AG04450 (cell line): ENCODE measurements at places on chromosomes 2 and 18.

- DNase-seq = no peak
Observed at GRCh38 chr18:12317664-12318333, 9.8 kb downstream of the TUBB6 start.

- DNase-seq = no peak
Observed at GRCh38 chr2:134225173-134225572, 28.7 kb upstream of the MGAT5 start.

DNA sequence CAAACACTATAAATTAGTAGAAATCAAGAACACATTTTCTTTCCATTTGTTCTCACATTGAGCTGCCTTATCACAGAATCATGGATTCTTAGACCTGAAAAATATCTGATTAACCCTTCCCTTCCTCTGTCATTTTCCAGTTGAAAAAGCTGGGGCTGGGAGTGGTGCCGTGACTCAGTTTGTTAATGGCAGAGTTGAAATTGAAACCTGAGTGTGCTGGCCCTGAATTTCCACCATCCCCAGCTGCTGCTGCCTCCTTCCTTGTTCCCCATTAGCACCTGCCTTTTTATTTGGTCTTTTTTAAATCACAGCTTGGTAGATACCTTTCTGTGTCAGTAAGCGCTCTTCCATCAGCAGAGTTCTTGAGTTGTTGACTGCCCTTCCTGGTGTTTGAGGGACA lies 10.6 kb downstream of the FARP2 start:
- DNase-seq = no peak

DNA sequence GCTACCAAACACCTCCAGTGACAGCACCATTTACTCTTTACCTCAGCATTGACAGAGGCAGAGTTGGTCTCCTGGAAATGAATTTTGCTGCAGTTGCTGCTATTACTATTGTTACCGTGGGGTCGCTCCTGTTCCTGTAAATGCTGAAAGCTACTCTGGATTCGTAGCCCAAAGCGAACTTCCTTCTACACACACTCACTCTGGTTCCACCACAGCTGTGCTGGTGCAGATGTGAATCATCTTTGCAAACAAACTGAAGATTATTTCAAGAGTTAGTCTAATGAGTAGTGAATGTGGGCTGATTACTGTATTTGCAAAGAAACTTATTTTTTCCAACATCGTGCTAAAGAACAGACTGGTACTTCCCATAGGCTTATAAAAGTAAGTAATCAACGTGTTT lies 304.0 kb downstream of the LPIN1 start:
- DNase-seq = peak; percentile 65

GRCh38 chr2:239266779-239267287 lies 134.0 kb downstream of the HDAC4 start:
- DNase-seq = no peak

- no peak for DNase-seq
Observed at GRCh38 chr2:46540496-46541331, 61.3 kb downstream of the TMEM247 start.

GRCh38 chr2:142131010-142131669 lies at the start of gene LRP1B:
TSS of gene LRP1B (minus strand) at chr2:142131016. CDS start at chr2:142130729, 287 bp downstream.
- DNase-seq = no peak

DNA sequence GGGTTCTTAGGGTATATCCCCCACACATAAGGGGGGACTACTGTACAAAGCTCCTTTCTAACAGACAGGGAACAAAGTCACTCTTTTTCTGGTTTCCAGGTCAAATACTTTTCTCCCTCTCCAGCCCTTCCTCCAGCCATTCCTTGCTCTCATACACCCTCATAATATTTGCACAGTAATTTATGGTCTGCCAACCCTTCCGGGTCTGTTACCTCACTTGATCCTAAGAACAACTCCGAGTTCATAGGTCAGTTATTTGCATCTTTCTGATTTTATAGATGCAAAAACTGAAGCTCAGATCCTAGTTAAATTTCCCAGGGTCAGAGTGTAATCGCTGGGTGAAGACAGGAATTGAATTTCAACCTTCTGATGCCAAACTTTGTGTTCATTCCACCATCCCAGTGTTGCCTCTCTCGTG lies 14.8 kb upstream of the MATN3 start:
- DNase-seq = no peak

- no peak for DNase-seq
Observed at GRCh38 chr2:74566754-74567085, 12.2 kb downstream of the DOK1 start.

DNA sequence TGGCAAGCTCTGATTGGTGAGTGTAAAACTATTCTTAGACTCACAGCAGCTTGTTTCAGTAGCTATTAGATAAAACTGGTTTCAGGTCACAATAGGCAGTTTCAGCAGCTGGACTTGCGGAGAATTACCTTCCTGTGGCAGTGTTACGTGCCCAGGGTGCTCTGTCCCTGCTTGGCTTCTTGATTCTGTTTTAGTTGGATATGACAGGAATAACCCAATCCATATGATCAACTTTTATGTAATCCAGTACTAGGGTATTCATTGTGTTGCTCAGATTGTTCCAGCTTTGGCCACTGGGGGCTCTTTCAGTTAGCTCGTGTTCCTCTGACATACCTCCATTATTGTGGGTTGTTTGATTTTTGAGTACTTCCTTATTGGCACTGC lies 43.1 kb downstream of the INPP4A start:
- no peak for DNase-seq

DNA sequence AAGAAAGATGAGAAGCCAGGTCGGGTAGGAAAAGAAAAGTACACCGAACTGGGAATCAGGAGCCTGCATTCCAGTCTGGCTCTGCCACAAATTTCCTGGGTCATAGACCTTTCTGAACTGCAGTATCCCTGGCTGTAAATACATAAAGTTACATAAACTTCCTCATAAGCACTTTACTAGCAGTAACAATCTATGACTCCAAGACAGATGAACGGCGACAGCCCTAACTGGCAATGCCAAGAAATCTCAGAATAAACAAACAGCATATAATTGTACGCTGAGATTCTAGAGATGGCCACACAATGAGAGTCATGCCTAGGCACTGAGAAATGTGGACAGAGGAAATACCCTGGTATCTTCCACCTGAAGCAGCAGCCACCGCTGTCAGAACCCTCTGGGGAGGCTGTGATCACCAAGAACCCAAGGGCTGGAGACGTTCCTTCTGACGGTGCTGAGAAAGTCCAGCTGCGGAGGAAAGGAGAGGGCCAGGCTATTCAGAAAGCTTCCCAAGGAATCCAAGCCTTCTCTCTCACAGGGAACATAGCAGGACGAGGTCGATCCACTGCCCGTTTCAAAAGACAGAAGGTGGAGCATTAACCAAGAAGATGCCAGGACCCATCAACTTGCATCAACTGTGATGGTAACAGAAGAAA lies 89.3 kb upstream of the SLC66A3 start:
- DNase-seq = no peak

DNA sequence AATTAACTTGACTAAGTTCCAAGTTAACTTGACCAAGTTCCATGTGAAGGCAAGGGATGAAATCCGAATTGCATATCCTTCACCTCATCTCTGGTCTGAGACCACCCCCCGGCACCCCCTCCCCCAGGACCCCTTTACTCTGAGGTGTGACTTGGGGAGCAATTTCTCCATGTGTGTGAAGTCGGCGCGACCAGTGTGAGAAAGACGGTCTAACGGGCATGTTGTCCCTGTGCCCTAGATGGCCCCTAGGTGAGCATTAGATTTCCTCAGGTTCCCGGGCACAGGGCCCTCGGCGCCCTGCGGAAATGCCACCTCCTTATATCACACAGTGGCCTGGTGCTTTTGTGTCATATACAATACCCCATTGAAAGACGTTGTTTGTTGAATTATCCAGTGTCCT lies 137.1 kb downstream of the CTIF start:
- no peak for DNase-seq

DNA sequence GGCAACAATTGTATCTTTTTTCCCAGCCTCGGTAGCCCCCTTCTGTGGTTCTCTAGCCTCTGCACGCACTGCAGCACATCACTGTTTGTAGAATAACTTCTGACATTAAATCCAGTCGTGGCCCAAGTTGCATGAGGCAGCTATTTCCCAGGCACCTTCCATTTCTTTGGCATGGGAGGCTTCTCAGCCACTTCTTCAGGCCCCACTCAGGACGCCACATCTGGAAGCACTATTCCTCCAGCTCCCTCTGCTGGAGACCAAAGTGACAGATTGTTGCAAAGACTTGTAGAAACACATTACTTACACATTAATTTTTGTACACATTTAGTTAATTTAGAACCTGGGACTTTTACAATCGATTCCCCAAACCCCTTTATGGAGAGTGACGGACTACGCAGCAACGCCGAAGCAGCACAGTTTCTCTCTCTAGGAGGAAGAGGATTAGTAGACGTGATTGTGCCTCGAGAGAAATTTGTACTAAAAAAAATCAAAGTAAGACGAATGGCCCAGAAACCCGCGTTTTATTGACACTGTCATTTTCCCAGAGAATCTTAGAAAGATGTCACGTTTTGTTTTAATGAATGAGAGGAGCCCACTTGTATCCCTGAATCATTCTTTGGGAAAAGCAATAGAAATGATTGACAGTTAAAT lies 57.8 kb upstream of the RGPD5 start:
- DNase-seq = peak; percentile 27

GRCh38 chr2:195051401-195051800 lies 605.6 kb upstream of the SLC39A10 start:
- DNase-seq = no peak

DNA sequence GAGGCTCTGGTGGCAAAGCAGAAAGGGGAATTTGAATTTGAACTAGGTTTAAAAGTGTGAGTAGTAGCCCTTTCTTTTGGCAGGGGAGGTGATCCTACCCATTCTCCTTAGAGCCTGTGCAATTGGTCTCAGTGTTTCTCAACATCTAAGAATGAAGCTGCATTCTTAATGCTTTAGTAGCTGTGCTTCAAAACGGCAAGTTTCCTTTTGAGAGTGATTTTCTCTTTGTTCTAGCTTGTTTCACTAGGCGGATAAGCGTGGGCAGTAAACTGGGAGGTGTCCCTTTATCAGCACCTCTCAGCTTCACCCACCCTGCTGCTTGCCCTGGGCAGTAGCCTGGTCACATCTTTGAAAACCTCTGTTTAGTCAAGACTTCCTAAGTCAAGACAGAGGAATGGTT lies 6.7 kb downstream of the CRIM1 start:
- DNase-seq = no peak

- peak; percentile 8 for DNase-seq
Observed at GRCh38 chr2:163800951-163801381, 65.2 kb upstream of the FIGN start.

- DNase-seq = no peak
Observed at GRCh38 chr2:101737478-101738255, 40.2 kb downstream of the MAP4K4 start.

- DNase-seq = no peak
Observed at GRCh38 chr2:239114119-239114581, 266.3 kb downstream of the TWIST2 start.

DNA sequence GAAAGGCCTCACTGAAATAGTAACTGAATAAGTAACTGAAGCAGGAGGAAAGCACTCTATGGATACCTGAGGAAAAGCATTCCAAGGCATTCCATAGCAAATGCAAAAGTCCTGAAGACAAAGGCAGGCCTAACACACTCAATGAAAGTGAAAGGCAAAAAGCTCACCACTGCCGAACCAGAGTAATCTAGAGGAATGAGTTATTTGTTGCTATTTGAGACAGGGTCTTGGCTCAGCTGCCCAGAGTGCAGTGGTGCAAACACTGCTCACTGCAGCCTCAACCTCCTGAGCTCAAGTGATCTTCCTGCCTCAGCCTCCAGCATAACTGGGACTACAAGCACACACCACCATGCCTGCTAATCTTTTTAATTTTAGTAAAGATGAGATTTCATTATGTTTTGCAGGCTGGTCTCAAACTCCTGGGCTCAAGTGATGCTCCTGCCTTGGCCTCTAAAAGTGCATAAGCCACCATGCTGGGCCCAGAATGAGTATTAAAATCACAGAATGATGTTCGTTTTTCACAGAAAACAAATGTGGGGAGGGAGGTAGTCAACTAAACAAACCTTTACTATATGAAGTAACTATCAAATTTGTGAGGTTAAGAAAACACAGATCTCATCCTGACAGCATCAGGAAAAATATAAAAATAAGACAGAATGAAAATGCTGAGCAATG lies 17.9 kb downstream of the PIAS2 start:
- no peak for DNase-seq

GRCh38 chr18:76859474-76860339 lies 37.4 kb downstream of the ZNF236 start:
- no peak for DNase-seq

- no peak for DNase-seq
Observed at GRCh38 chr2:26609839-26610277, 31.3 kb downstream of the CIB4 start.

GRCh38 chr2:74228772-74229171 lies 30.4 kb downstream of the MTHFD2 start:
- no peak for DNase-seq

DNA sequence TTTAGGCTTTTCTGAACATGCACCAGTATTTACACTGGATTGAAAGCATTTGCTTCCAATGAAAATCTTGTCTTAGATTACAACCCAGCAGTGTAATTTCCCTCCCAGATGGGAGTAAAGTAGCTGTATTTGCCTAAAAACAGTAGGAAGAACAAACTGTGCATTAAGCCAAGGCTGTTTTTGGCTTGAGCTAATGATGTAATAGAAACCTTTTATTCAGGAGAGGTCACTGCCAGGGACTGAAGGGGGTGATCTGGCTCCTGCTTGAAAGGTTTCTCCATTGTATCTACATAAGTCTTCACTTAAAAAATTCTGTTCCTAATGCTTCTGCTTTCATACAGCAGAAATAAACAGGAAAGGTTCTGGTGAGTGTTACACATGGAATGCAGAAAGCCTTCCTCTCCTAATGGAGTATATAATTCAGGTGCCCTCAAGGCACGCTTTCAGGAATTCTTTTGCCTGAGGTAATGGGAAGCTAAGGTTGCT lies 74.4 kb downstream of the MEIS1 start:
- DNase-seq = no peak

GRCh38 chr2:30336084-30336483 lies 104.8 kb downstream of the LBH start:
- no peak for DNase-seq

GRCh38 chr2:4180631-4181030 lies 477.3 kb downstream of the DCDC2C start:
- DNase-seq = no peak

GRCh38 chr18:73749304-73749703 lies 398.3 kb downstream of the FBXO15 start:
- no peak for DNase-seq

DNA sequence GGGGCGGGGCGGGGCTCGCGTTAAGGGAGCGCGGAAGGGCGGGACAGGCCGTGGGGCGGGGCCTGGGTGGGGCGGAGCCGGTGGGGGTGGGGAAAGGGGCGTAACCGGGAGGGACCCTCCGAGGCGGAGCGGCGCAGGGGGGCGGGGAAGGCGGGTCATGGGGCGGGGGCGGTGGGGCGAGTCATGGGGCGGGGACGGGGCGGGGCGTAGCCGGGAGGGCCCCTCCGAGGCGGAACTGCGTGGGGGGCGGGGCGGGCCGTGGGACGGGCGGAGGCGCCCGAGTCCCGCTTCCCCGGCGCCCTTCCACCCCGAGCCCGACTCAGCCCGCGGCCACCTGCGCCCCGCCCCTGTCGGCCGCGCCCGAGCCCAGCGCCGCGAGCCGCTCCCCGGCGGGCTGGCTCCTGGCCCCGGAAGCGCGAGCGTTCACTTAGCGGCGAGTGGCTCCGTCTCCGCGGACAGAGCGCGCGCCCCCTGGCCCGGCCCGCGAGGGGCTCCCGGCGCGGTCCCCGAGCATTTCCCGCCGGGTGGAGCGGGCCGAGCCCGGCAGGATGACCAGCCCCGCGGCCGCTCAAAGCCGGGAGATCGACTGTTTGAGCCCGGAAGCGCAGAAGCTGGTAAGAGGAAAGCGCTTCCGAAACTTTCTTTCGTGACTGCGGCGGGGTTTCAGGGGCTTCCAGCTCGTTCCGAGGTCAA lies 64.7 kb downstream of the LRRFIP1 start:
- DNase-seq = peak; percentile 70

- DNase-seq = no peak
Observed at GRCh38 chr2:128876986-128877983, 558.6 kb upstream of the HS6ST1 start.
